Naive thymus-derived CD4-positive, alpha-beta T cell (primary cell): ENCODE measurements at places on chromosomes 2 and 18.

GRCh38 chr2:20494241-20494640, 47.4 kb downstream of the RHOB start:
- DNase-seq = no peak

DNA sequence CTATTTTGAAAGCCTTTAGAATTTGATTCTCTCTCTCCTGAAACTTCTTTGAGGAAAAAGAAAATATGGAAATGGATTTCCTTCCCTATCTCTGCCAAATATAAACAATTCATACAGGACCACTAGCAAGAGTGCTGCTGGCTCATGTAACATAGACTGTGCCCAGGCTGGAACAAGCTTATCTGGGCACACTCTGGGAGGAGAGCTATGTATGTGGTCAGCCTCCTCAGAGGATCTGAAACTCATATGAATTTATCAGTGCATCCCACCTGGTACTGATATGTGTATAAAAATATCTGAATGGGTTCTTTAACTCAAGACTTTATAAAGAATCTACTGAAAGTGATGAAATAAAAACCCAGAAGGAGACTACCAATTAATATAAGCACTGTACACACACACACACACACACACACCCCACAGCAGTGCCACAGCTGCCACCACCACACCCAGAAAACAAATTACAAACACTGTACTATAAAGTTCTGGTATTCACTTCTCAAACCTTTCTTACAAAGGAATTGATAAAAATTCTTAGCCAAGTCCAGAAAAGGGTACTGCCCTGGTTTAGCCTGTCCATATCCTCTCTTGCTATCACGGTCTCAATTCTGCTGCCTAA, 115.6 kb downstream of the IRS1 start:
- DNase-seq = no peak

- no peak for DNase-seq
These were observed 16.2 kb downstream of the SCYGR8 start for GRCh38 chr2:227761740-227762476.

DNA sequence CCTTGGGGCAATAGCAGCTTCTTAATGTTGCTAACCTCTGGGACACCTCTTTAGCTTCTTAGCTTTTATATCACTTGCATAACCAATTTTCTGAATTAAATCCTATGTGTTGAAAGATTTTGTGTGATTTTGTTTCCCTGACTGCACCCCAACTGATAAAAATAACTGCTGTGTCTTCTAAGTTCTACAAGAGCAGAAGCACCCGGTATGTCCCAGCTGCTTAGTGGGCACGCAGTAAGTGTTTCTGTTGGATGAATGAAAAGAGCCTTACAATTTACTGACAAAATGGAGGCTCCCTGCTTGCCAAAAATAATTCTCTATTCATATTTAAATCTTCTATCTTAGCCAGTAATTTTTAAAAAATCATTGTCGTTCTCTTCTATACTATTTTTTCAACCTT, 53.1 kb upstream of the GALNT5 start:
- no peak for DNase-seq

DNA sequence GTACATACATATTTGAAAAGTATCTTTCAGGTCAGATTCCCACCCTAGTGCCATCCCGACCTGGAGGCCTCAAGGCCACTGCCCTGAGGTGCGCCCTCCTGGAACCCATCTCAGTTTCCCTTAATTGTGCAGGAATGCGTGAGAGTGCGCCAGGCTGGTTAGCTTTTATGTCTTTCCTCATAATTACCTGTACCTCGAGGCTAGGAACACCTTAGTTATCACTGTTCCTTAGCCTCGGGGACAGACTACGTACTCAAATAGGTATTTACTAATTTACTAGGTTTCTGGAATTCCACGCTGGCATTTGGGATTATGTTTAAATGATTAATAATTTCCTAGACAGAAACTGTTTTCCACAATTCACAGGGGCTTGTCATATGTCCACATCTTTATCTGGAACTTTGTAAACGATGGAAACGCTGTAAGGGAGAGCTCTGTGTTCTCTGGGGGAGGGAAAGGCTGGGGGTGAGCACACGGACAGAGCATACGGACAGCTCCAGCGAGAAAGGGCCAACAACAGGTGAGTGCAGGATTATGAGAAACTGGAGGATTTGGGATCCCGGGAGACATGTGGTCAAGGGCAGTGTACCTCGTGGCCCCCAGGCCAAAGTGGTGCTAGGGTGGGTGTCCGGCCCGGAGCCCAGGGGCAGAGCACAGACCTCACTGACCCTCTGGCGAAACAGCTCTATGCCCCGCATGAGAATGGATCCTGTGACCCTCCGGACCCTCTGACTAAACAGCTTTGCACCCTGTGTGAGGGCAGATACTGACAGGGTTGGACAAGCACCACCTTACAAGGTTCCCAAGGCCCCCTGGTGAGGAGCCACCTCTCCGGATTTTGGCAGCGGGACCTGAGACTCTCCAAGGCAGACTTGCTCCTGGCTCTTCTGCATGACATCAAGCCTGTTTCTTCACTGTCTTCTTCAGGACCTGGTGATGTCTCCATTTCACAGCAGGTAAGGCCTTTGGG, 102.0 kb upstream of the PXDN start:
- no peak for DNase-seq
